Cortex of kidney (tissue), 1 donor: ENCODE measurements at places on chromosomes 5 and 9.

GRCh38 chr5:141940695-141941271, 17.1 kb downstream of the DELE1 start:
- no peak for DNase-seq

DNA sequence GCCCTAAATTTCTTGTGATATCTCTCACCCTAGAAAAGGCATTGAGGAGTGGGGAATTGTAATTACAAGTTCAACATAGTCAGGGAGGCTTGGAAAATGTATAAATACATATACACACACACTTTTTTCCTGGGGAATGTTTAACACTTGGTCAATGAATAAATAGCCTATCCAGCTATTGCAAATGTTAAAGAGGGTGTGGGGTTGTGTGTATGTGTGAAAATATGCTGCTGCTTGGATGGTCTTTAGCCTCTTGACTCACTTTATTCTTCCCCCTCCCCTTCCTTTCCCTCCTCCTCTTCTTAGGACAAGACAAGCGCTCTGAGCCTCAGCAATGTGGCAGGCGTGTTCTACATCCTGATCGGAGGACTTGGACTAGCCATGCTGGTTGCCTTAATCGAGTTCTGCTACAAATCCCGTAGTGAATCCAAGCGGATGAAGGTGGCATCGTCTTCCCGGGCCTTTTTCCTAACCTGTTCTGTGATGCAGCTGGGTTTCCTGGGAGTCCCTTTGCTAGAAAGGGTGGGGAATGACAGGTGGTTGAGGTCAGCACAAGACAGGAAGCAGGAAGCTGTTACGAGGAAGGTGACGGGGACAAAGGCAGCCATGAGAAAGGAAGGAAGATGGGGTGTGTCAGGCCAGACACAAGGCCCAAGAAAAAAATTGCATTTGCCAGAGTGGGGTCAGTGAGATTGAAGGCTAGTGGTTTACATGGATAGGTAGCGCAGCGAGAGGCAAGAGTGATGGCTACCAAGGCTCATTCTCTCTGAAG, 236.5 kb downstream of the FAM114A2 start:
- no peak for DNase-seq

DNA sequence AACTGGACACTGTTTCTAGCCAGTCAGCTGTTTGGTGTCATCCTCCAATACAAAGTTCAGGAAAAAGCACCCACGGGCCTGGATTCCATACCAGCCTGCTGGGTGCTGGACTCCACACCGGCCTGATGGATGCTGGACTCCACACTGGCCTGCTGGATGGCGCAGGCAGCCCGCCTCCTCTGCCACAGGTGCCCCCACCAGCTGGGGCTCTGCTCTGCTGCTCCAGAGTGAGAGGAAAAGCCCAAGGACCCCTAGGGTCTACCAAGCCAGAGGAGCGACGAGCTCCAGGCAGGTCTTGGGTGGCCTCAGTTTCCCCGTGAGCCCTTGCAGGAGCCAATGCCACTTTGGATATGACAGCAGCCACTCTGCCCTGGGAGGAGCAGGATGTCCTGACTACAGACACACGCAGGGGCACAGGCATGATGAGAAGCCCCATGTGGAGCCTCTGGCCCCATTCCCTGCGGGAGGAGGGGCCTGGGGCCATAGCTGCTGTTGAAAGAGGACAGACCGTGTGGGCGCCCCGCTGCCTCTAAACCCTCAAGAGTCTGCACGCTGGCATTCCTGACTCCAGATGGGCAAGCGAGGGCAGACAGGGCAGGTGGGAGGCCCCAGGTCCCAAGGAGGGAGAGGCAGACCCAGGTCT, 141.6 kb downstream of the OLFM1 start:
- no peak for DNase-seq

- no peak for DNase-seq
Observed at GRCh38 chr9:118271936-118272335, 567.7 kb downstream of the TLR4 start.

DNA sequence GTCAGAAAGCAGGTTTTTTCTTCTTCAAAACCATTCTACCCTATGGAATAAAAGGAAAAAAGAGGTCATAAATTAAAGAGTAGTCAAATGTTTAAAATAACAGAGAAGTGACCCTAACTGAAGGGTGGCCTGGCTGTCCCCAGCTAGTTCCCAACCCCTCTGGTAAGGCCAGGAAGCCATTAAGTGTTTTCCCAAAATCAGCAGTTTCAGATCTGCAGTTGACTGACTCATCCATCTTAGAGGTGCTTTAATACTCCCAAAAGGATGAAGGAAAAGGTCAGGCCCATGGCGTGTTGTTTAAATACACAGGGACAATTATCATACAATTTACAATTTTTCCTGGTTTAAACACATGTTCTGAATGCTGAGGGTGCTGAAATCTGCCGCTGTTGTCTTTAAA, 47.9 kb upstream of the TBC1D9B start:
- no peak for DNase-seq

- no peak for DNase-seq
Observed at GRCh38 chr5:129392681-129393080, 67.4 kb upstream of the ADAMTS19 start.

DNA sequence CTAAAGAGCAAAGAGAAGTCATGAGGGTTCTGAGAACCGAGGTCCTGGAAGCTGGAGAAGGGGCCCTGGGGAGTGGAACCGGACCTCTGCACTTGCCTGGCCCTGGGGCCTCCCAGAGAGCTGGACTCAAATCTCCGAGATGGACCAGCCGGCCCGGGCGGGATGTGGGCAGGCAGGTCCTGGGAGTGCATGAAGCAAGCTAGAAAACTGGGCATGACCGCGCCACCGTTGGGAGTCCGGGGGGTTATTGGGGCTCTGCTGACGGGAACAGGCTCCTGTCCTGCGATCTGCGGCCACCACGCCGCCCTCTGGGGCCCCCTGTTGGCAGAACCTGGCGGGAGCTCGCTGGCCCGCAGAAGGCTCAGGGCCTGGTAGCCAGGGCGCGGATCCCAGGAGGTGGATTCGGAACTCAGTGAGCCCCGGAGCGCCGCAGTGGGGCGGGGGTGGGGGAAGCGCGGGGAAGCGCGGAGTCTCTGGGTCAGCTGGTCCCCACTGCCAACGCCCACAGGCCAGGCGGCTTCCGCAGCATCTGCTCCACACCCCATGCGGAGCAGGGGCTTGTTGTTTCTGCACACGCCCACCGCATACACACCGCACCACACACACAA, 150.6 kb downstream of the ERCC6L2 start:
- DNase-seq, result no peak

- no peak for DNase-seq
Observed at GRCh38 chr9:96487949-96488348, 38.0 kb downstream of the HABP4 start.

DNA sequence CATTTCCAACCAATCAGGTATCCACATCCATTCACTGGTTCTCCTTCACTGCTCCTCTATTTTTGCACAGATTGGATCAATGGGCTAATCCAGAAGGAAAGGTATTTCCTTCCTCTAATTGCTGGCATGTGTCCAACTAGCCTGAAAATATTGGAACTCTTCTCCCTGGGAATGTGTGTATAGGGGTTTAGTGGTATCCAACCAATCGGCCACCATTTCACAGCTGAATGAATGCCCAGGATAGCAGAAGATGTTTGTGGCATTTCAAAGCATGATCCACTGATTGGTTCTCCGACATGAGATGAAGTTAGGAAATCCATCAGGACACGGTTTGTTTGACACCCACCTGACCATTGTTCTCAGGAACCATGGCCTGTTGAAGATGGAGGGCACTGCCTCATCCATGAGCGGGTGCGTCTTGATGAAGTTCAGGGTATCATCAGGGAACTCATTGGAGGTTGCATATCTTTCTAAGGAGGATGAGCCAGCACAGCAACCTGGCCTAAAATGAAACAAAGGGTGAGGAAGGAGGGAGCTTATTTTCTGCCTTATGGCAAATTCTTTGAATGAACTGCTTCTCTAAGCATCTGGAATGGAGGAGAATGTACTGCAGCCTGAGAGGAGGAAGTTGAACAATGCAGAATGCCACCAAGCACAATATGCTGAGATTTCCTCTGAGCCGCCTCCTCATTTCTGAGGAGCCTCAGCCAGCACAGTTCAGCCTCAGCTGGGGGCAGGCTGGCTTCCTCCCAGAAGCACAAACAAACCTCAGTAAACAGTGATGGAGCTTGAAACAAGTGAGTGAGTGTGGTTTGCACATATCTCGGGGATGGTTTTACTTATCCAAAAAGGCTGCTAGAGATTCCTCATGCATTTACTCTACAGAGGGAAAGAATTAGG, 94.6 kb downstream of the SEMA6A start:
- no peak for DNase-seq

- no peak for DNase-seq
Observed at GRCh38 chr5:111502956-111503355, 9.4 kb downstream of the STARD4 start.

DNA sequence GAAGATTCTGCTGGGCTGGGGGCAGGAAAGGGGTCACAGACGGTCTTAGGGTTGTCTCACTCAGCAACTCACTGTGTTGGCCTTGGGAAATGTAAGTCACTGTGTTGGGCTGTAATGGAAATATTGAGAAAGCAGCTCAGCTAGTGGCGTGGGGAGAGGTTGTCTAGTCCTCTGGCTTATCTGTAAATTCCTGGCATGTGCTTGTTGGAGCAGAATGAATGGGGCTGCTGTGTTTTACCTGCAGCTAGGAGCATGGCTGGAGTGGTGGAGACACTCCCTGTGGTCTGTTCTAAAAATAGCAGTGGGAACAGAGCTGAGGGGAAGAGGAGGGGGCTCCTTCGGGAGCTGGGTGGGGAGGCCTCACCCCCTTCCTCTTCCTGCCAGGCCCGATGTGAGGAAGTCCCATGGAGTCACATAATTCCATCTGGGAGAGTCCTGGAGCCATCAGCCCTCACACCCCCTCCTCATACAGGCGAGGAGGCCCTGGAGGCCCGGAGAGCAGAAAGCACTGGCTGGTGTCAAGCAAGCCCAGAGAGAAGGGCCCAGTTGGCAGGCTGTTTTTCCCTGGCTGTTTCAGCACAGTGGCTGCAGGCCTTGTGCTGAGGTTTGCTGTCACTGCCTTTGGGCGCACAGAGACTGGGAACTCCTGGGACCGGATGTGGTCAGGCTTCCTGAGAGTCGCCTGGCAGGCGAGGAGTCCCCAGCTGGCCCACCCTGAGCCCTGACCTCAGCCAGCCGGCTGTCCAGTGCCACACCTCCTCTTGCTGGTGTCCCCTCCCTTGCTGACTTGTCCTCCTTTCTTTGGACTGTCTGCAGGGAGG, 84.9 kb downstream of the RGS3 start:
- no peak for DNase-seq

DNA sequence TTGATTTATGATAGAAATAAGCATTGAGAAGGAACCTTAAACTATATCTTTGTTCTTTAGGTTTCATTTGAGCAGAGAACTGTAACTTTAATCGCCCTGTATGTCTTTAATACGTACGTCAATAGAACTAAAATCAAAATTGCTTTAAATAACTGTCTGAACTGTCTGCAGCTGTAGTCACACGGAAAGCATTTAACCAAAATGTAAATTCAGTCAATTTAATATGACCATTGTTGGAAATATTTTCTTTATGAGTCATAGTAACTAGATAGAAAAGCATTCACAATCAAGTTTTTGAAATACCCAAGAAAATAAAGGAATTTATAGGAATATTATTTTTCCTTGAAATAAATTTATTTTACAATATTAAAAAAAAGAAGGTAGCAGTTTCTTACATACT, 157.1 kb upstream of the CDH6 start:
- no peak for DNase-seq

GRCh38 chr9:89425921-89426383, 72.0 kb downstream of the SEMA4D start:
- no peak for DNase-seq

- no peak for DNase-seq
Observed at GRCh38 chr5:151132963-151133362, 24.6 kb downstream of the ANXA6 start.

- no peak for DNase-seq
Observed at GRCh38 chr5:136174021-136174659, 18.8 kb downstream of the SMIM32 start.

DNA sequence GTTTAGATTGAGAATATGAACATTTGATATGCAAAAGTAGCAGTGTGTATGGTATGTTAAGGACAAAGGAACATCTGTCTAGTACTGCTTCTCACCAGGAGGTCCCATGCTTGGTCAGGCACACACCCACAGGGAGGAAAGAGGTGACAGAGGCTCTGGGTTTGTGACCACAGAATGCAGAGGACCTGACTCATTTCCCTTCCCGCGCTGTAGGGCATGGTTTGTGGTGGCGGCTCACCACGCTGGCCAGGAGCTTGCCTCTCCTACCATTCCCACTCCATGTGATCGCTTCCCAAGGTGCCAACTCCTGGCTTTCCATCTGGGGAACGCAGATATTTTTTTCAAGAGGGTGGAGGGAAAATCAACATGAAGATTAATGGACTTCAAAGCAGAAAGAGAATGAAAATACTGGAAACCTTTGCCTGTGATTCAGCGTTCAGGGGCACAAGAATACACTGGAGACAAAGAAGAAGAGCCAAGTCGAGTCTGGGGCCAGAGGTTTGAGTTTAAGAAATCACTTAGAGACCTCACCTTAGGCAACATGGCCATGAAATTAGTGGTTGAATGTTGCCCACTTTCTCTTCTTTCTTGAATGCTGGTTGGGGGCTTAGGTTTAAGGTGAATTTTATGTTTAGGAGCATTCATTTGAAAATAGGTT, 477.8 kb downstream of the CCDC171 start:
- DNase-seq, result no peak

- DNase-seq, result no peak
Observed at GRCh38 chr9:33188711-33189110, 21.6 kb upstream of the B4GALT1 start.

GRCh38 chr5:61598126-61598525, 266.1 kb downstream of the ZSWIM6 start:
- DNase-seq, result no peak

GRCh38 chr5:170238456-170239196, 5.8 kb downstream of the C5orf58 start:
- no peak for DNase-seq

GRCh38 chr5:146336197-146336596, 2.4 kb upstream of the POU4F3 start:
- no peak for DNase-seq

- DNase-seq, result no peak
Observed at GRCh38 chr9:127968700-127969383, 11.9 kb downstream of the EEIG1 start.

- no peak for DNase-seq
Observed at GRCh38 chr5:119363936-119364335, 8.1 kb downstream of the TNFAIP8 start.

DNA sequence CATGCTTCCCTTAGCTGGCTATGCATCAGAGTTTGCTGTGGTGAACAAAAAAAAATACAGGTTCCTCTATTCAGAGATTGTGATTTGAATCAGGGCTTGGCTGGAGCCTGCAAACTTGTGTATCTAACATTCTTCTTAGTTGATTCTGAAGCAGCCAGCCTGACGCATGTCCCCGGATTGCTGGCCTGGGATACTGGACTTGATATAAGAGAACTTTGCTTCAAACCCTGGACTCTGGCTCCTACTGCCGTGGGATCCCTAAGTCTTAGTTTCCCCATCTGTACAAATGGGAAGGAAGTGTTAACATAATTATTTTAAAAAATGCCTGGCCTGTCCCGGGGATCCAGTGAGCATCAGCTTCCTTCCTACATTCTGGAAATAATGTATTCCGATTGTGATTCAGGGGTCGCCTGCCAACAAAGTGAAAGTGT, 292.8 kb downstream of the ARHGEF28 start:
- DNase-seq, result no peak

- DNase-seq, result no peak
Observed at GRCh38 chr5:100901821-100902341, 1.2 kb downstream of the ST8SIA4 start.

GRCh38 chr9:90919883-90920282, 118.3 kb downstream of the SYK start:
- no peak for DNase-seq

- no peak for DNase-seq
Observed at GRCh38 chr9:111978616-111979015, 82.0 kb downstream of the UGCG start.
